ENCODE measurements at places on chromosomes 2 and 18.

GRCh38 chr2:215773728-215774127, 239.6 kb downstream of the MREG start:
- no peak for DNase-seq

DNA sequence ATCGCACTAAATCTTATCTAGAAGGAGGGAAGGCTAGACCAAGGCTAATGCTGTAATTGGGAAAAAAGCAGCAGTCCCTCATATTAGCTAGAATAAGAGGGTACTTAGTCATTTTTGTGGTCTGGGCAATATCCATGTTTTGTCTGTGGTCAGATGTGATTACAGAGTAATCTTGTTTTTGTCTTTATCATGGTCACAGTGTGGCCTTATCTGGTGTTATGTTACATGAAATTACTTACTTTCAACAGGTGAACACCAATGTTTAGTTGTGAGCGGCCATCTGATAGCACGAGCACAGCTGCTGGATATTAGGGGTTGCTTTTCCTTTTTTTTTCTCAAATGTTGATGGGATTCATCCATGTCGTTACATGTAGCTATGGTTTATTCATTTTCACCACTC, 23.7 kb upstream of the PLEKHM3 start:
- DNase-seq, result no peak

GRCh38 chr18:79612291-79613108, 67.1 kb upstream of the CTDP1 start:
- no peak for DNase-seq

DNA sequence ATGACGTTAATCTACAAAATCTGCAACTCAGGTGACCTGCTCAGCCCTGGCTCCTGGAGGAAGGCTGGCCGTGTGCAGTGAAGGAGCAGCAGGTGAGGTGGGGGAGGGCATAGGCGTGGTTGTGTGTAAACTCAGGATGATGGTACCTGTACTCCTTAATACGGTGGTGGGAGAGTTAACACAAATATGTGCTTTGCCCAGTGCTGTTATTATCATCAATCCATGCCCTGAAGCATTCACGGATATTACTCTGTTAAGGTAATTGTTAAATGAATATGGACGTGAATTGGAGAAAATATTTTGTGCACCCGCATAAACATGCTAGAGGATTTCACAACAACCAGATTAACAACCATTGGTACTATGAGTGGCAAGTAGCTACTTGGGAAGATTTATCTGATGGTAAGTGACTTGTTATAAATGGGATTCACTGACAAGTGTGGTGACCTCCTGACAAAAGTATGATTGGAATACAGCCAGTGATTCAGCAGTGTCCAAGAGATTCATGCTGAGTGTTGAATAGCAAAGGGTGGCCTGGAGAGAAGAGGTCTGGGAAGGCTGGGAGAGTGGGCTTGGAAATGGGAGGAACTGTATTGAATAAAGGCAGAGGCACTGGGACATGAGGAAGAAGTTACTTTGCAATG, 194.1 kb downstream of the TPGS2 start:
- no peak for DNase-seq

- DNase-seq, result no peak
Observed at GRCh38 chr18:6604573-6604941, 125.0 kb upstream of the ARHGAP28 start.

DNA sequence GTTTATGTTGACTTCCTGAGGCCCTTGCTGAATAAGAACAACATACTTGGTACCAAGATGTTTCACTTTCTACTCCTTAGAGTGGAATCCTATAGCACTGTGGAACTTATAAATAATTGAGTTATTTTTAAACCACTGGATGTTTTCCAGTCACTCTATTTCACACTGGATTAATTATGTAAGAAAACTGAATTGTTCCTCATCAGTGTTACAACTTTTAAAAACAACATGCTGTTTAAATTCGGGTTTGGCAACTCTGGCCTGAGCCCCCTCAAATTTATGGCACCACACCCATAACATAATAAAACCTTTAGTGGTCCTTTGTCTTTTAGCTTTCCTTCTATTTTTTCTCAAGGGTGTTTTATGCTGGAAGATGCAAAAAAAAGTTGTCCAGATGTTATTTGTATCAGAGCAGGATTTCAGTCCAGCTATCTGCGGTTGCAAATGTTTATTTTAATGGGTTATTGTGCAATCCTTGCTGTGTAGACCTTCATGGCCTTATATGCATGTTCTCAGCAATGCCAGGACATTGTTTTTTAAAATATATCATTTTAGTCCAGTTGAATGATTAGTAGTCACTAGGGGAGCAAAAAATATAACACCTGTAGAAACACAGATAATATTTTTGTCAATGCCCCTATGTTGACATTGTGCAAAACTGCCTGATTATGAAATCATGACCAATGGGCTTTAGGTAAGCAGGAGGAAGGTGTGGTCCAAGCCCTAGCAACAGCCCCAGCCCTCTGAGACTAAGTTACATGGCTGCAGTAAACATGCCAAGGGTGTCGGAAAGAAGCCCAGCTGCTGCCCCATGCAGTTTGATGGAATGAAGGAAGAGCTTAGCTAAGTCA, 638.0 kb upstream of the ZEB2 start:
- no peak for DNase-seq

DNA sequence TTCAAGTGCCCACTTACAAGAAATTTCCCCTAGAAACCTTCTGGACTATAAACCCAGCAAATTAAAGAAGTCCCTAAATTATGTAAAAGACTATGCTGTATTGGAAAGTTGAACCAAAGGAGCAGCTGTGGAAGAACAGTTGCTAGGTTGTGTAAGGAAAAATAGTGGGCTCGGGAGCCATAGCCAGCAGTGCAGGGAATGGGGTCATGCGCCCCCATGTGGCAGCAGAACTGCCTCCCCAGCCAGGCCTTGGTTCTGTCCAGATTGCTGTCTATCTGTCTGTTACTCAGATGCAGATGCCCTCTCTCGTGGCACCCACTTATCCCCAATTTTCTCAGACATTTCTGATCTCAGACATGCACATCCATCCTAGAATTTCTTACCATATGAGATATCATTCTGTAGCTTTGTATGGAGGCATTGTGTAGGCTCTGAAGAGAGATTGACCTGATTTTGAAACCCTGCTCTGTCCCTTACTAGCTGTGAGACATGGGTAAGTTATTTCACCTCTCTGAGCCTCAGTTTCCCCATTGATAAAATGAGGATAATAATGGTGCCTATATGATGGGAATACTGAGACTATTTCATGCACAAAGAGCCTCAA, 258.3 kb downstream of the SS18 start:
- peak; percentile 10 for DNase-seq

DNA sequence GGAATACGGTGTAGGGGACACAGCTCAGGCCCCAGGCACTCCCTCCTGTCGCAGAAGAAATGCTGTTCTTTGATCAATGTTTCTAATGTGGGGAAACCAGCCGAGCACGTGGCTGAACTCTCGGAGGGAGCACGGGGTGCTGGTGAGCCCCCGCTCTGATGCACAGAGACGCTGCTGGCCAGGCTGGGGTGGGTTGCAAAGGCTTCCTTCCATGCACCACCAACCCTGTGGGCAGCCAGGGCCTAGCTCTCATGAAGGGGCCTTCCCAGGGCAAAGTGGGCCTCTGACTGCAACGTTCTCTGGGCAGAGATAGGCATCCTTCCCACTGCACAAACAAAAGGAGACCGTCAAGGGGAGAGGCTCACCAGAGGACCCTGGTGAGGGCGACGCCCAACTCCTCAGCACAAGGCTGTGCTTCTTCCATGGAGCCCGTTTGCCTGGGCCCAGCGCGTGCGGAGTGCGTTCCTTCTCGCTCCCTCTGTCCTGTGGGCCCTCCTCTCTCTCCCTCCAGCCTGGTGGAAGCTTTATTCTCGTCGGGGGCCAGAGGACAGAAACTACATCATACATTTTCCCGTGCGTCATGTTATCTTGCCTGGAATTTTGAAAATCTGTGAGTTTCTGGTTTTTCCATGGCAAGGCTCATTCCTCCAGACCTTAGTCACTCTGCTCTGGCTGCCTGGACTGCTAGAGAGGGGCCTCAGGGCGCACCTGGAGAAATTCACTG, 61.1 kb upstream of the SP3 start:
- DNase-seq, result no peak

- no peak for DNase-seq
Observed at GRCh38 chr18:7855671-7856070, 288.6 kb downstream of the PTPRM start.

DNA sequence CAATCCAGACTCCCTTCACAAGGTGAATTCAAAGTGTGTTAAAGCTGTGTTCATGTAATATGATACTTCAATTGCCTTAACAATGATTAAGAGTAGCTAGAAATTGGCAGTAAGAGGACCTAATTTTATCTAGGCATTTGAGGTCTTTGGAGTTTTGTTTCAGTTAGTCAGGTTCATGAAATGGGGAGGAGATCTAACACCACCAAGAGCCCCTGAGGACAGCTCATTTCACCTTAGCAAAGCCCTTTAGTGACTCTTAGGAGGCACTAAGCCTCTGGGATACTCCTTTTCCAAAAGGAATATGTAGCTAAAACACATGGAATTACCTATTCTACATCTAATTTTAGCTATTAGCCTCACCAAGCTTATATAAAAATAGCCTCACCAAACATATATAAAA, 716.5 kb upstream of the RAB6C start:
- no peak for DNase-seq

DNA sequence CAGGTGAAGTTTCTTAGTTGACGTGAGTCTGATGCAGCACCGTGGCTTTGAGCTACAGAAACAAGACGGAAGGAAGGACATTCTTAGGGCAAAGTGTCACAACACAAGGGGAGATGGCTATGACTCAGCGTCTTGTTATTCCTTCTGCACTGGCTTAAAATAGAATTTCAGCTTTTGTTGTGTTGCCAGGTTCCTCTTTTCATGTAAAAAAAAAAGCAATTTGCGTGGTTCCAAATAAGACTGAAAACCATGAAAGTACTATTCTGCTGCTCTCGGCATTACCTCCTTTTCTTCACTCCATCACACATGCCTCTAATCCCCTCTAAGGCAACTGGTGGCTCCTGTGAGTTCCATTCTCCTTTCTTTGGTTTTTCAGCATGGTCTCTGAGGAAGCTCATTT, 150.1 kb downstream of the ANTXR1 start:
- no peak for DNase-seq

GRCh38 chr2:158381205-158381604, 75.3 kb downstream of the CCDC148 start:
- DNase-seq, result no peak

GRCh38 chr2:74806920-74807319, 27.0 kb upstream of the HK2 start:
- DNase-seq, result no peak

DNA sequence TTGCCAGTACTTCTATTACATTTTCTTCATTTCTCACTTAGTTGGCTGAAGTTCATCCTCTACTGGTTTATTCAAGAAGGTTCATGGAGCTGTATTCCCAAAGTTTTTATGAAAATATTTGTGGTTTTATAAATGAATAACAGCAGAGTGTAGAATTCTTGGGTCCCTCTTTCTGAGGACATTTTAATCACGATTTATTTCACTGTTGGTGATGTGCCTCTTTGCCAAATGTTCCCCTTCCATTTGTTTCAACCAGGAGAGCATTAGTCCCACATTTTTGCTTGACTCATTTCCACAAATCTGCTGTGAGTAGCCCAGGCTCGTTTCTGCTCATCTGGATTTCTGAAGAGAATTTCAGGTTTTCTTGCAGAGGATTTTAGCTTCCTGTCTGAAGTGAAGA, 20.8 kb downstream of the COPS7B start:
- no peak for DNase-seq

DNA sequence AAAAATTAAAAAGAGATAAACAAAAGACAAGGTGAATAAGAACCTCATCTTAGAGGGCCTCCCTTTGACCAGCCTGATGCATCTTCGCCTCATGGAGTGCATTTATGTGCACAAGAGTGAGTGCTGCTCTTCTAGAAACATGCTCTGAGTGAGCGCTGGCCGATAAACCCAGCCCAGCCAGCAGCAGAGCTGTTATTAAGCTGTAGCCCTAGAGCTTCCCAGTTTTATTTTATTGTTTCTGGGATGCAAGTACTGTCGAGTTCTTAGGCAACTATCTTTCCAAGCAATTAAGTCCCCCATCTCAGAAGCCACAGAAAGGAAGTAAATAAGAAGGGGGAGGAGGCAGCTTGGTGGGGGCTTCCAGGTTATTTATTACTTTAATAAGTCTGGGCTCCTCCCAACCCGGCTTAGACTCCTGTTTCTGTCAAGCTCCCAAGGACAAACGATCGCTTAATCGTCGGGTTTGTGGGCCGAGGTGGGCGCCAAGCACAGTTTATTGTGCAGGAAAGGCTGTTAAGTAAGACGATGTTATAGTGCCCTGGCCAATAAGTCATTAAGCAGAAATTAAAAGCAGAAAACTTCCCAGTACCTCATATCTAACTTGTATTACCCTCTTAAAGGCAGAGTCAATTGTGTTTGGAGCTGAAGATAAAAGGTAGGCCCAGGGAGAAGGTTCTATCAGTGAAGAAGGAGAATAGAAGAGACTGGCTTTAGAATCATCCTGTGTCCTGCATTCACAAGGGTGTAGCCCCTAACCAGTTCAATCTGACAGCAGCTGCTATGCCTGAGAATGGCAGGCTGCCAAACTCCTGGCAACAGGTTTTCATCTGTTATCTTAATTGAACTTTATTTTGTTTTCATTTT, 176.3 kb downstream of the PIK3C3 start:
- DNase-seq, result no peak

DNA sequence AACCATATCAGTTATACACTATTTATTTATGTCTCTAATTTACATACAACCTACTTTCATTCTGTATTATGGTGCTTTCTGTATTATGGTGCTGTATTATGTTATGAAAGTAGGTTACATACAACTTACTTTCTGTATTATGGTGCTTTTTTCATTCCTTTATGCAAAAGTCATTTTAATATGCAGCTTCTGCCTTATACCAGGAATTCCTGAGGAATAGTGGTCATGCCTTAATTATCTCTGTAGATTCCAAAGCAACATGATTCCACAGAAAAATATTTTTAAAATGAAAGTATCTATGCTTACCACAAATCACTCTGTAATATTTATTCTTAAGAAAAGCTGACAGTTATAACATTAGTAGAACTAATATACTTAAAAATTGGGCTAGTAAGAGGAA, 922.0 kb upstream of the NRXN1 start:
- no peak for DNase-seq

DNA sequence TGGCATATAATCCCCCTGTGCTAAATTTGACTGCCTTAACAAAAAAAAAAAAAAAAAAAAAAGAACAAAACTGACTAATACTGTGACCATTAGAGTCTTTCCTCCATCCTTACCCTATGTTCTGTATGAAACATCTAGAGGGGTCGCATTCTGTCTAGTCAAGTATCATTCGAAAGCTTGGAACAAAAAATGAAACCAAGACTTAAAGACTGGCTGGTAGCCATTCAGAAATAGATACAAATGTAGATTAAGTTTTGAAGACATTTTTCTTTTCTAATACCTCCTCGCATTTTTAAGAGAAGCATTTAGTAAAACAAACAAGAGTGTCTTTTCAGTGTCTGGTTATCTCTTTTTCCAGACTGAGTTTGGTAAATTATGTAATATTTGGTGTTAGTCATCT, 66.7 kb downstream of the SPATS2L start:
- DNase-seq, result no peak

- no peak for DNase-seq
Observed at GRCh38 chr2:12636837-12637581, 79.7 kb upstream of the TRIB2 start.

GRCh38 chr2:189954989-189955388, 107.5 kb downstream of the MSTN start:
- no peak for DNase-seq

- no peak for DNase-seq
Observed at GRCh38 chr2:172535119-172535518, 20.8 kb upstream of the PDK1 start.

All from T47D (cell line).